Regular cardiac myocyte (primary cell): ENCODE measurements at places on chromosomes 4 and X. TPM values are rescaled to one million over a fixed set of nuclear protein-coding genes. Genes with fewer than 3 reads are reported as not detected.

Gene VEGFC
- 35.5 and 42.4 TPM in 2 replicates for total RNA-seq

Gene XAGE1B
- not detected in 2 replicates for total RNA-seq

Gene UGT2B7
- 0.19 and 0.85 TPM in 2 replicates for total RNA-seq

Gene FMR1NB
- total RNA-seq: not detected in 2 replicates

Gene SLITRK4
- total RNA-seq: 0.96 and 4.5 TPM in 2 replicates

Gene UGT2B15
- total RNA-seq: not detected in 2 replicates

Gene H2BW2
- total RNA-seq: not detected in 2 replicates

Gene PAK3
- 1.7 and 4.0 TPM in 2 replicates for total RNA-seq

Gene BMX
- 0.38 and 0.56 TPM in 2 replicates for total RNA-seq

Gene PDGFRA
- total RNA-seq: 295 and 354 TPM in 2 replicates

Gene FGFBP1
- total RNA-seq: not detected in 2 replicates

Gene TMEM144
- 5.2 and 9.9 TPM in 2 replicates for total RNA-seq

Gene MAGEH1
- 47.2 and 48.5 TPM in 2 replicates for total RNA-seq

Gene ELOVL6
- 6.2 and 19.4 TPM in 2 replicates for total RNA-seq

Gene DMRTC1
- not detected in 2 replicates for total RNA-seq

Gene PARM1
- 0.38 and 0.56 TPM in 2 replicates for total RNA-seq

Gene HAND2
- total RNA-seq: 5.4 and 12.8 TPM in 2 replicates

Gene DIPK2B
- total RNA-seq: under 0.01 and 0.19 TPM in 2 replicates

Gene CNGA1
- total RNA-seq: 0.38 and 0.56 TPM in 2 replicates

Gene NAP1L5
- total RNA-seq: 9.3 and 12.3 TPM in 2 replicates

Gene SEPSECS
- 6.7 and 8.5 TPM in 2 replicates for total RNA-seq

Gene STK26
- 9.0 and 11.7 TPM in 2 replicates for total RNA-seq

Gene KCTD8
- 0.77 and 3.1 TPM in 2 replicates for total RNA-seq

Gene FAM236B
- total RNA-seq: not detected in 2 replicates

Gene UGT2B17
- total RNA-seq: not detected in 2 replicates

Gene IL13RA1
- total RNA-seq: 37.4 and 51.9 TPM in 2 replicates

Gene LRAT
- not detected in 2 replicates for total RNA-seq

Gene XK
- under 0.01 and 0.19 TPM in 2 replicates for total RNA-seq

Gene THAP9
- total RNA-seq: 3.5 and 6.5 TPM in 2 replicates

Gene GPR82
- total RNA-seq: not detected in 2 replicates

Gene RAB41
- total RNA-seq: not detected in 2 replicates
